ENCODE measurements at places on chromosomes 6 and 20.

- DNase-seq = no peak
Observed at GRCh38 chr20:3980260-3981131, 34.9 kb downstream of the RNF24 start.

DNA sequence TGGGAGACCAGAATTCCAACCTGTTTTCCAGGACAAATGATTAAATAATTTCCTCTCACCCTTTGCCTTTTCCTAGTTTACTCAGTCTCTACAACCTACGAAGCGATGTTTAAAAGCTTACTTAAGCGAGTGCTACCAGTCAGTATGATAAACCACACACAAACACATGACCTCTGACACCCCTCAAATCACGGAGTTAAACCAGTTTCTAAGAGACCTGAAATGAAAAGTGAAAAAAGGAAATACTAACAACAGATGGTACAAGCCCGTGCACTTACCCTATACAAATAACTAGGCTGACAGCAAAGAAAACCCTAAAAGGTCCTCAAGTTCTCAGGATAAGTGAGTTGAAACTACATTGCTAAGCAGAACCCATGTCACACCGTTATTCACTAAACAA, 7.7 kb downstream of the TNFRSF21 start:
- DNase-seq = no peak

DNA sequence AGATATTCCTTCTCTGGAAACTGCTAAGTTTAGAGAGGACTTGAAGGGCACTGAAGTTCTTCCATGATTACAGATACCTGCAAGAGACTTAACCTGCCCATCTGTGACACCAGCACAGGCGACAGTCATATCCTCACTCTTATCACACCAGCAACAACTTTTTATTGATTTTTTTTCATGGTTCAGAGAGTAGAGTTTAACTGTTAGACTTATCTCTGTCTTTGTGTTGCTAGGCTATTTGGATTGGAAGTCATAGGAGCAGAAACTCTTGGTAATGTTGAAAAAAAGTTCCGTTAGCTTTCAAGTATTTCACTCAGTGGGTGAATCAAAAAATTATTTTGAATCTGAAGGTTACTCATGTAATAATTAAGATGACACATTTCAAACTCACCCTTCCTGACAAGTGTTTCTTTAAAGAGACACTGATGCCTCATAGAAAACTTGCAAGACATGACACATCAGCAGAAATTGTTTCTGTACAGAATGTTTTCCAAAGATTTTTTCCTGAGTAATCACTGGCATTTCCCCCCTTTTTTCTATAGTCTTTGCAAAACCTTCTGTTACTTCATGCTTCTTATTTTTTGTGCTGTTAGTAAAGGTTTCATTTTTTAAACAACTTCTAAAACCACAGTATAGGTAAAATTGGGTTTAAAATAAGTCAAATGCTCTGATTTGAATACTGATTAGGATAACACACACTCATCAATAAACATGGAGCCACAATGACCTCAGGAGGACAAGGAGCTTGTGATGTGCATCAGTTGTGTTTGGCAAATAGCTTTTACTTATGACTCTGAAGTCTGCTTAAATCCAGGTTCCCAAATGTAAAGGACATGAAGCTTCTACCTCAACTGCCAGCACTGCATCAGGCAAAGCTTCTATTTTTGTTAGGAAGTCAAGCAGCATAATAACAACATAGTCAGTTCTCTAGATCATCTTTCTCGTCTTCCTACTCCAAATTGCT, 252.9 kb upstream of the MAN1A1 start:
- DNase-seq = no peak

- DNase-seq = no peak
Observed at GRCh38 chr6:41733360-41733706, 2.1 kb downstream of the TFEB start.

- DNase-seq = no peak
Observed at GRCh38 chr20:62425281-62426058, 1.9 kb downstream of the RBBP8NL start.

GRCh38 chr6:50986319-50986718, 167.6 kb downstream of the TFAP2B start:
- DNase-seq = no peak

- DNase-seq = no peak
Observed at GRCh38 chr6:57075092-57075491, 14.9 kb upstream of the ZNF451 start.

- no peak for DNase-seq
Observed at GRCh38 chr6:79544299-79544927, 7.2 kb upstream of the LCA5 start.

GRCh38 chr20:2283706-2284423, 11.9 kb upstream of the TGM3 start:
- DNase-seq = no peak

DNA sequence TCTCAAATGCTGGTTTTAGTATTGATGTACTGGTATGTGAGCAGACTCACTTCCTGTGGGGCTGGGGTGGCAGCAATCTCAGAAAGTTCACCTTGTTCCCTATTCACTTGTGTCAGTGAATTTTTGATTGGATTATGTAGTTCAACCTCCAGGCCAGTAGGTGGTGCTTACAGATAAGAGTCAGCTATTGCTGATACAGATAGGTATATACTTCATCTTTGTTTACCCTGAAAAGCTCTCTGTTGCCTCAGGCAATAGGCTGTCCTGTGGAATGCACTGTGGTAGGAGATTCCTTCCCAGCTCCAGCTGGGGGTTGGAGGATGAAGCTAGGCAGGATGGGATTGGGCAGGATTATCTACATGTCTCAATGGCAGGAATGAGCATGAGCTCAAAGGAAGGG, 851.2 kb upstream of the EYS start:
- DNase-seq = no peak

- peak; percentile 51 for DNase-seq
Observed at GRCh38 chr20:2750491-2751251, 49.8 kb downstream of the CPXM1 start.

DNA sequence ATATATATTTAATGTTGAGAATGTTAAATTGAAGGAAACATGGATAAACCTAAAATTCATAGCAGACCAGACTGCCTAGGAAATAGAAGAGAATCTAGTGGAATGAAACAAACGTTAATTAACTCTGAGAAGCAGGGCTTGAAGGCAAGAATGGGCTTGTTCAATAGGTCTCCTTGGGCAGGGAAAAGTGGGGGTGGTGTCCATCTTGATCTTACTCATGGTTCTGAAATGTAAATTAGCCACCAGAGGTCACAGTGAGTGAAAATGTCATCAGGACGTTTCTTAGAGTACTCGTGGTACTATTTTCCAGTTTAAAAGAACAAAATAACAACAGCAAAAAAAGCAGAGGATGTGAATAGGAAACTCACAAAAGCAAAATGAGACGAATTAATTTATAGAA, 66.8 kb upstream of the BTBD3 start:
- no peak for DNase-seq

- DNase-seq = no peak
Observed at GRCh38 chr6:45964300-45964699, 51.4 kb downstream of the CLIC5 start.

Data from GF-D8 (cell line).